Stimulated activated CD4-positive, alpha-beta T cell treated with anti-CD3 and anti-CD28 coated beads, Interleukin-1b, Interleukin-23, amount 100 ng/mL, for 4 hours (primary cell): ENCODE measurements at places on chromosomes 6 and 20.

DNA sequence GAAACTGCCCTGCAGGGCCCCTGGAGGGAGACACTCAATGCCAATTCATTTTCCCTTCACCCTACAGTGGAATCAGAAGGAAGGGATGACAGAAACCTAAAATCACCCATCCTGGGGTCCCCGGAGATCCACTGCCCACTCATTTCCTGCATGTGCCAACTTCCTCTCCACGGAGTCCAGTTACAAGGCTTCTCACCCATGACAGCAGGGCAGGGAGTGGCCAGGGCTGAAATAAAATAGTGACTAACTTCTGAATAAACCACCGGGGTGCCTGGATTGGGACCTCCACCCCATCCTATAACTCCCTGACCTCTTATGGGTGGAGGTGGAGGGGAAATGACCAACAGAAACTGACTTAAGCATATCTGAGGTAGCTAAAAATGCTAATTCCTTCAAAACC lies 362.3 kb downstream of the MAFB start:
- no peak for DNase-seq

DNA sequence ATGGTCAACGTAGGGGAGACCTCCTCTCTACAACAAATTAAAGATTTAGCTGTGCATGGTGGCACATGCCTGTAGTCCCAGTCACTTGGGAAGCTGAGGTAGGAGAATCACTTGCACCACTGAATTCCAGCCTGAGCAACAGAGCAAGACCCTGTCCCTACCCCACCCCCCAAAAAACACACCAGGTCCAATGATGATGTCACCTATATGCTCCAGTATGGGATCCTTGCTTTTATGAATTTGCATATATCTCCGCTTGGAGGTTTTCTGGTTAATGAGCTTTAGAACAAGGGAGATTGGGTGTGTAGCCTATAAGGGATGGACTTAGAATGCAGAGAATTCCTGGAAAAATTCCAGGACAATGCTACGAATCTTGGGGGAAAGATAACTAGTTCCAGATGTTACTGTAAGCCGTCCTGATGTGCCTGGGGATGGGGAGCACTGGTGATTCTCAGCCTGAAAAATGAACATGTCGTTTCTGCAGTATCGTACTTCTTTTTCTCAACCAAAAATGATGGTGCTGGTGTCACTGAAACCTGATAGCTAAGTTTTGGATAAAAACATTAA lies 61.1 kb downstream of the ZBTB2 start:
- DNase-seq: no peak

DNA sequence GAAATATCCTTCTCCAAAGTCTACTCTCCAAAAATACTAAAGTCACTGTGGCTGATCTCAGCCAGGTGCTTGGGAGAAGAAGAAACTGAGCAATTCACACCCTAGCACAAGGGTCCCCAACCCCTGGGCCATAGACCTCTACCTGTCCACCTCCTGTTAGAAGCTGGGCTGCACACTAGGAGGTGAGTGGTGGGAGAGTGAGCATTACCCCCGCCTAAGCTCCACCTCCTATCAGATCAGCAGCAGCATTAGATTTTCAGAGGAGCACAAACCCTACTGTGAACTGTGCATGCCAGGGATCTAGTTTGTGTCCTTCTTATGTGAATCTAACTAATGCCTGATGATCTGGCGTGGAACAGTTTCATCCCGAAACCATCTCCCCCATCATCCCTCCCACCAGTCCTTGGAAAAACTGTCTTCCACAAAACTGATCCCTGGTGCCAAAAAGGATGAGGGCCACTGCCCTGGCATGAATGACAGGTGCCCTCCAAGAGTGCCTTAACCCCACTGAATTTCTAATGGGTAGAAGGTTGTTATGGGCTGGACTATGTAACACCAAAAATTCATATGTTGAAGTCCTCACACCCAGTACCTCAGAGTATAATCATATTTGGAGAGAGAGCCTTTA lies 109.2 kb upstream of the CDYL start:
- no peak for DNase-seq

DNA sequence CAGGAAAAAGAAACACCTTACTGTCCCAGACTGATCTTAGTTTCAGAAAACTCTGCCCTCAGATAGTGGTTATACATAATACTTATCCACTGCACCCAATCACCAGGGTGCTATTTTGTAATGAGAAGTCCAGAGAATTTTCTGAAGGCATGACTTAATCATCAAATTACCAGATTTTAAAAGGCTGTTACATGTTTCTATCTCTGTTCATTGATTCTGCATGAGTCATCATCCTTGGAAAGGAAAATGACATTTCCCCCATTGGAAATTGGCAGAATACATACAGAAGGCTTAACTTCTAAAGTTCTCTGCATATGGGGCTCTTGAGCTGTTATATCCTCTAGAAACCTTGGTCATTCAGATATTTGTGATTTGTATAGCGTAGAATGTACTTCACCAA lies 587.9 kb upstream of the FLRT3 start:
- no peak for DNase-seq

- no peak for DNase-seq
These were observed 44.8 kb upstream of the CTAGE9 start for GRCh38 chr6:131755597-131755996.

DNA sequence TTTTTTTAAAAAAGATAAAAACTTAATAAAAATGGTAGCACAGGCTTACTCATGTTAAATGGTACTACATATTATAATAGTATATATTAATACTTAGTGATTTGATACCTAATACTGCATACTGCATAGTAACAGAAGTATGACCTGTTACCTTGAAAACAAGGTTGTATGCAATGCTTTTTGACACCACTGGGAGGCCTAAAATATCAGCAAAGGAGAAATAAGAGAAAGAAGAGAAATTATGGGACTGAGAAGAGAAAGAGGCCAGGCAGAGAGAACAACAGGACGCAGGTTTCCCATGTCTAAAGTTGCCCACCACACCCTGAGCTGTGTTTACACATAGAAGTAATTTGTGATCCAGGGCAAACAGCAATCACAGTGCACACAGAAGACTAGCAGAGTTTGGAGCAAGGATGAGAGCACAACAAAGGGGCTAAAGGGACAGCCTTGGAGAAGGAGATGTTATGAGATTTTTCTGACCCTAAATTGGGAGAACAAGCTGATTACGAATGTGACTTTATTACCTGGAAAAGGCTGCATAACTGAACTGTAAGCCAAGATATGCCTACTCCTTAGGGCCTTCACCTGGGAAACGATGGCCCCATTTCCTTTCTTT lies 73.2 kb downstream of the ROS1 start:
- no peak for DNase-seq

DNA sequence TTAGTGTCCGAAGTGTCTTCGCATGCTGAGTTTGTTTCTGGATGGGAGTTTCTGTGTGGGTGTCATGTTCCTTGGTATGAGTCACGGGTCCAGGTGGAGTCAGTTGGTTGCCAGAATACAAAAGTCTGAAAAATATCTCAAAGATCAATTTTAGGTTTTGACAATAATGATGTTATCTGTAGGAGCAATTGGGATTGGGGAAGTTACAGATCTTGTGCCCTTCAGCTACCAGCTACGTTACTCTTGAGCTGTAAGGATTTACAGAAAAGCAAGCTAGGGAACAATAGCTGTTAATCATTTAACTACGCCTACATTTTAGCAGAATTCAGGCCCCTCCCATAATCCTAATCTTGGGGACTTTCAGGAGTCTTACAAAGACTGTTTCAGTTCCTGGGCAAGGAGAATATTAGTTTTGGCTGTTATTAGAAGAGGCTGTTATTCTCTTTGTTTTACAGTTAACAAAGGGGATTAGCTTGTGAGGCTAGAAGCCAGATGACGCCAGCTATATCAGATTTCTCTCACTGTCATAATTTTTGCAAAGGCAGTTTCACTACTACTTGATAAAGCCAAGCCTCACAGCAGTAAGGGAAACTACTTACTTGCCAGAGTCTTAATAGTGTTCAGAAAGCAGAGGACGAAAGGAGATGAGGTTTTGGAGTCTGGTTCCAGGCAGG lies 15.4 kb upstream of the SLC22A16 start:
- no peak for DNase-seq

GRCh38 chr6:63543001-63543400 lies 29.3 kb upstream of the LOC128125822 start:
- no peak for DNase-seq

GRCh38 chr20:38383147-38383546 lies 36.9 kb downstream of the LBP start:
- no peak for DNase-seq

DNA sequence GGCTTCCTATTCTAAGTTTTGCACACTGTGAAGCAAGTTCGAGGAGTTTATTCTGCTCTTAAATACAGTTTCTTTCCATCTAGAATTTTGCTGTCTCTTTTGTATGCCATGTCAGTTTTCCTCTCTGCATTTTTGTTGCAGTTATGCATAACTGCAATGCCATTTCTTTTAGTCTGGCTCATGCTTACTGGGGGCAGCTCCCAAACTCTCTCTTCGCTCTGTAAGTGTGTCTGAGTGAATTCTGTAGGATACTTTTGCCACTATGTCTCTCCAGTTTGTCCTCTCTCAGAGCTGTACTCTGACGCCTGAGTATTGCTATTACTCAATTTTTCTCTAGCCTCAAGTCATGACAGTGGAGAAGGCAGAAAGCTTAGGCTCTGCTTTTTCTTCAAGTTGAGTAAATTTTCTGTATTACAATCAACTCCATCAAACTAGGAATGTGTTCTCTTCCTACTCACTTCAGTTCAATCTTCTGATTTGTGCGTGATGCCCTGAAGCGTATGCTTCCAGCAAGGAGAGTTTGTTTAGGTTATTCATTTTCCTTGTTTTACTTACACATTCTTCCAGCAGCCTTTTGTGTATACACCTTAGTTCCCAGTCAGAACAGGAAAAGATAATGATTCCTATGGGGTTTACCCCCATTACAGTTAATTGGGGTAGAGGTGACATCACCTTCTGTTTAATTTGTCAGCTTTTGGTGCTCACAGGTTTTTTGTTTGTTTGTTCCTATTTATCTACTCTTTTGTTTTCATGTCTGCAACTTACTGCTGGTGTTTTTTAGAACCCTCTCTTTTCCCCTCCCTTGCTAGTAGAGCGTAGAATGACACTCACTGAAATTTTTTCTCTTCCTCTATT lies 430.9 kb downstream of the BCKDHB start:
- DNase-seq: no peak

DNA sequence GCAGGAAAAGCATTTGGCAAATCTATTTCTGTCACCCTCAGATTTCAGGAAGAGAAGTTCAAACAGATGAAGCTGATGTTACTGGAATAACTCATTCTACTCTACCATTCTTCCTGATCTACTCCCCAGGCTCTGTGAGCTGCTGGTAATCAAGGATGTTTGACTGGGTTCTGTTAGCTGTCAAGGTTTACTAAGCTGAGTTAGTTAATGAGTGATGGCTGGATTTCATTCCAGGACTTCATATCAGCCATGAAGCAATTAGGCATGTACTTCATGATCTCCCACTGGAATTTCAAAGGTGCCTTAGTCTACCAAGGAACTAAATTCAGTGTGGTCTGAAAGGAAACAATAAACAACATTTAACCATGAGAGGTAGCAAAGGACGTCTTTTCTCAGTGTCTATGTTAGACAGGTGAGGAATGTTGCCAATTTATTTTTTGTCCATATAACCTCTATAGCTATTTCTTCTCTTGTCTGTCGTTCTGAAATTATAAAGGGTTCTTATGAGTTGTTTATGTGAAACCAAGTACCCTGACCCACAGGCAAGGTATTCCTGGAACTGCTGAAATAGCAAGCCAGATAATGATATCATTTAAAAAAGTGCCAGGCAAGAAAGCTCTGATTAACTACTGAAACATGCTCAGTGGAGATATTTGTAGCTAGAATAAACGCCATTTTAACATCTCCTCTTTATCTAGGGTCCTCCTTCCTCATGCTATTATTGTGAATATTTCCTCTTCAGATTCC lies 112.9 kb downstream of the BACH2 start:
- DNase-seq: no peak

DNA sequence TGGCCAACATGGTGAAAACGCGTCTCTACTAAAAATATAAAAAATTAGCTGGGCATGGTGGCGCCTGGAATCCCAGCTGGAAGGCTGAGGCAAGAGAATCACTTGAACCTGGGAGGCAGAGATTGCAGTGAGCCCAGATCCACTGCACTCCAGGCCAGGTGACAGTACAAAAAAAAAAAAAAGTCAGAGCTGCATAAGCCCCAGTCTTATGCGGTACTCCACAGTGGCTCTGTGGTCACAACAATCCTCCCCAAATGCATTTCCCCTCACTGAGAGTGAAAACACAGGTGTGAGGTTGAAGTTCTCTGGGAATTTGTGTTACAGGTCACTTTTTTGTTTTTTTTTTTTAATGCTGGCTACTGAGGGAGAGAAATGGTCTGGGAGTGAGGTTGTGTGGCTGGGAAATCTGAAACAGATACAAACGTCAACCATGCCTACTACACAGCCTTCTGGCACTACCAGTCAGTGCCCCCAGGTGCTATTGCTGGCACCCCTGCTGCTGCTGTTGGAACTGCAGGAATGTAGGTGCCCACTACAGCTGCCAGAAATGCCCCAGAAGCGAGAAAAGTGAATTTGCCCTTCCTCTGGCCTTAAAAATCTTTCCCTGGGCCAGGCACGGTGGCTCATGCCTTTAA lies 5.7 kb downstream of the MRPS26 start:
- no peak for DNase-seq

DNA sequence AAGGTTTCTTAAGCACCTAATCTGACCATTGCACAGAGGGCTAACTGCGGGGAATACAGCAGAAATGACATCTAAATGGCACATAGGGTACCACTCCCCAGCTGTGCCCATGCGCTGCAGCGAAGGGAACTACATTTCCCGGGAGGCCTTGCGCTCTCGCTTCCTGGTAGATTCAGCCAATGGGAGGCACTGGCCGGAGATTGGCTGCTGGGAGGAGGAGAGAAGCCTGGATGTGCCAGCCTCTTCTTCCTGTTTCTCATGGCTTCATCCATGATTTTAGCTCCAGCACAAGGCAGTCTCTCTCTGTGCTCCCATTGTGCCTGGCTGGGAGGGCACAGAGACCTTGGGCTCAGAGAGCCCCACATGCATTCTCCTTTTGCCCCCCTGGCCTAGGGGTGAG lies 101.7 kb upstream of the FOXA2 start:
- no peak for DNase-seq

DNA sequence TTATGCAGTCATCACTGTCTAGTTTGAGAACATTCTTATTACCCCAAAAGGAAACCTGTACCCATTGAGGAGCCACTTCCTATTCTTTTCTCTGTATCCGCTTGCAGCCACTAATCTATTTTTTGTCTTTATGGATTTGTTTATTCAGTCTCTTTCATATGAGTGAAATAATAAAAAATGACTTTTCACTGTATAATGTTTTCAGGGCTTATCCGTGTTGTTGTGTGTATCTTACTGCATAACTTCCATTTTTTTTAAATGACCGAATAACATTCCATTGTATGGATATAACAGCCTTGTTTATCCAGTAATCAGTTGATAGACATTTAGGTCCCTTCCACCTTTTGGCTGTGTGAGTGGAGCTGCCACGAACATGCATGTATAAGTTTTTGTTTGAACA lies 86.6 kb downstream of the ZFAND3 start:
- no peak for DNase-seq

- DNase-seq: no peak
These were observed 295.2 kb downstream of the QKI start for GRCh38 chr6:163709693-163710092.
